ENCODE measurements at places on chromosomes 2 and 18.

- no peak for DNase-seq
These were observed 60.8 kb downstream of the GPR39 start for GRCh38 chr2:132477436-132477835.

- DNase-seq: no peak
These were observed 64.4 kb upstream of the FSIP2 start for GRCh38 chr2:185674232-185674631.

DNA sequence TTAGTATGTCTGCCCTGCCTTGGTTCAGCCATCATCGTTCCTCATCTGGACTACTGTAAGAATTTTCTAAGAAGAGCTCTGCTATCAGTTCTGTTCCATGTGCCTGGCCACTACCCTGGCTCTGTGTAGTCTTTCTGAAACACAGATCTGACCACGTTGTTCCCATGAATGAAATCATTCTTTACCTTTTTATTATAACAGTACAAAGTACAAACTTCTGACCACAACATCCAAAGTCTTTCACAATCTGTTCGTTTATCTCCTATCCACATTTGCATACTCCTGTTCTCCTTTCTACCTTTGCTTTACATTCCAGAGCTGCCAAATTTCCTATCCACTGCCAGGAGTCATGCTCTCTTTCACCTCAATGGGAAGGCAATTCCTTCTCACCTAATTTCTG is 284.6 kb upstream of the LRP1B start:
- no peak for DNase-seq

DNA sequence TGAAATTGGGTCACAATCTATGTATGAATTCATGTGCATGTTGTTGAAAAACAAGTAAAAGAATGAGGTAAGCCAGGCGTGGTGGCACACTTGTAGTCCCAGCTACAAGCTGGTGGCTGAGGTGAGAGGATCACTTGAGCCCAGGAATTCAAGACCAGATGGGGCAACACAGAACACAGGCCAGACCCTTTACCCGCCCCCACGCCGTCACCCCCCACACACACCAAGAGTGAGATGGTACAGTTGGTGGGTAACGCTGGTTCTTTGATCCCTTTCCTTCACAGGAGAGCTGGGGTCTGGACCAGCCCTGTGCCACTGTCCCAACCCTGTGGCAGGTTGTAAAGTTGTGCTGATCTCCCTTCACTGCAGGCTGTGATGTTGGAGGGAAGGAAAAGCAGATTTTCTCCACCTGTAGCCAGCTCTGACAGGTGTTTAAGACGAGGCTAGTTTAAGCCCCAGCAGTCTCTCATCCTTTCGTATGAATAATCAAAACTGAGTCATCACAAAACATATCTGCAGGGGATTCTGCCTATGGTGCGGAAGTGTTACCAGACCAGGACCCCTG is 13.6 kb downstream of the B3GNT2 start:
- DNase-seq: no peak

- DNase-seq: no peak
These were observed 693.4 kb upstream of the SYT4 start for GRCh38 chr18:43970656-43971055.

DNA sequence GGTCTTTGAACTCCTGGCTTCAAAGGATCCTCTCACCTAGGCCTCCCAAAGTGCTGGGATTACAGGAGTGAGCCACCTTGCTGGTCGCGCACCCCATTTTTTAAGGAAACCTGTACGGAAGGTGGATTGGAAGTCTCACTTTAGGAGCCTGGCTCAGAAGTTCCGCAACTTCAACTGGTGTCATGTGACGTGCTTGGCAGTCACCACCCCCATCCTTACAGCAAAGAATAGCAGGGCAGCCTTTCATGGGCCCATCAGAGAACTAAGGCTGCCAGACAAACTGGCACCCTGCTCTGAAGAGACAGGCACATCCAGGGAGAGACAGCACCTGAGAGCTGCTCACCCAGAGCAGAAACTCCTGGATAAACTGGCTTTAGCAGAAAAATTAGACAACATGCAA is 3.3 kb upstream of the SLC66A2 start:
- no peak for DNase-seq

DNA sequence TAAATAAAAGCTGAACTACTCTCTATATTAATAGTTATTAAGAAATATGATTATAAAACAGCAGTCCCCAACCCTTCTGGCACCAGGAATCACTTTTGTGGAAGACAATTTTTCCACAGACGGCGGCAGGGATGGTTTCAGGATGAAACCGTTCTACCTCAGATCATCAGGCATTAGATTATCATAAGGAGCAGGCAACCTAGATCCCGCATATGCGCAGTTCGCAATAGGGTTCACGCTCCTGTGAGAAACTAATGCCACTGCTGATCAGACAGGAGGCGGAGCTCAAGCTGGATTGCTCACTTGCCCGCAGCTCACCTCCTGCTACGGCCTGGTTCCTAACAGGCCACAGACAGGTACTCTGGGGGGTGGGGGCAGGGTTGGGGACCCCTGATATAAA is 19.3 kb upstream of the DSG2 start:
- no peak for DNase-seq
